ENCODE measurements at places on chromosomes 7 and 10.

GRCh38 chr10:3054183-3054850 lies 13.0 kb upstream of the PFKP start:
- DNase-seq: no peak

- no peak for DNase-seq
These were observed 146.1 kb downstream of the CHN2 start for GRCh38 chr7:29340696-29341095.

GRCh38 chr7:131921016-131921415 lies 364.6 kb upstream of the PODXL start:
- no peak for DNase-seq

DNA sequence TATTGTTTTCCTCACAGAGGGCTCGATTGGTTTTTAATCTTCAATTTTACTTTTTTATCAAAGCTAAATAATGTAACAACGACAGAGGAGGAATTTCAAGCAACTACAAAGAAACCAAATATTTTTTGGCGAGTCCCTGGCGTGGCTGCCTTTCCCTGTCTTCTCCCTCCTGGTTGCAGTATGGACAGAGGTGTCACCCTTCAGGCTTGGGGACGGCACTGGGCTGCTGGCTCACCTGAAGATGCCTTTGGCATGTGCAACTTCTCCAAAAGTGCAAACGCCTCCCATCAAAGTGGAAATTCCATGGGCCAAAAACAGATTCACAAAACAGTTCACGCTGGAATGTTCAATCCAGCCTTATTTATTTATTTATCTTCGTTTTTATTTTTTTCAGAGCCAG lies 51.9 kb downstream of the DOCK1 start:
- no peak for DNase-seq
